ENCODE measurements at places on chromosomes 1 and 21. TPM values are rescaled to one million over a fixed set of nuclear protein-coding genes. Genes with fewer than 3 reads are reported as not detected.

The TDRD5 gene
- total RNA-seq, result not detected

The IFI16 gene
- 101 TPM for total RNA-seq

The TIE1 gene
- total RNA-seq, result 3.8 TPM

The SLC1A7 gene
- total RNA-seq, result 0.97 TPM

The HSPB7 gene
- total RNA-seq, result 0.81 TPM

The OLFML2B gene
- 2.1 TPM for total RNA-seq

The SV2A gene
- 3.4 TPM for total RNA-seq

The PTGER3 gene
- total RNA-seq, result under 0.01 TPM

The GPR37L1 gene
- total RNA-seq, result not detected

The KRTAP10-10 gene
- total RNA-seq, result not detected

The DYNLT4 gene
- total RNA-seq, result 0.16 TPM

The NBPF20 gene
- 2.0 TPM for total RNA-seq
